ENCODE measurements at places on chromosomes 1 and 21.

DNA sequence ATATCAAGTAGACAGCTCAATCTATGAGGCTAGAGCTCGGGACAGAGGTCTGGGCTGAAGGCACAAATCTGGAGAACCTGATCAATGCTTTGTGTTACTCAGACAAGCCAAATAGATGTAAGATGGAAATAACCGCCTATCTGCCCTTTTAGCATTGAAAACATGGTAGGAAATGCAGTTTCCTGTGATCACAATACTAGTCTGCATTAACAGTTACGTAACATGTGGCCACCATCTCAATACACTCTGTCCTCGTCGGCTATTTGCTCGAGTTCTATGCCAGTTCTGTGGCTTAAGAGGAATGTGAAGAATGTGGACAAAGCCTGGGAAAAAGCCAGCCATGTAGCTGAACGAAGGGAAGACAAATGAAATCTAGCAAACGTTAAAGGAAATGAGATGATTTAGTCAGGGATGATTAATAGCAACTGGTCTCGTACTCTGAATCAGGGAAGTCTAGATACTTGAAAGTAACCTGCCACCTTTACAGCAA lies 73.3 kb downstream of the HSF2BP start:
- DNase-seq: no peak

DNA sequence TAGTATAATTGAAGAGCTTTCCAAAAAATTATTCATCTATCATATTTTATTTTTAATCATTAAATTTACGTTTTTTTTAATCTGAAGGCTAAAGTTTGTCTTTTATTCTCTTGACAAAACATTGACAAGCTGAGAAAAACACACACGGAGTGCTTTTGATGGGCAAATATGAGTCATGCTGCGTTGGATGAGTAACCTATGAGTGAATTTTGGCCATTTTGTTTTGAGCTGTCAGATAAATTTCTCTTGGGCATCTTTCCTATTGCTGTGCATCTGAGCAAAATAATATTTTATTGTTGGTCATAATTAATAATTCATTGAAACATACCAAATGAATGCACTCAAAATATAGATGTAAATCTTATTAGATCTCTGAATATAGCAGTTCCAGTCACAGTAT lies 1144.1 kb upstream of the ADGRL2 start:
- no peak for DNase-seq

DNA sequence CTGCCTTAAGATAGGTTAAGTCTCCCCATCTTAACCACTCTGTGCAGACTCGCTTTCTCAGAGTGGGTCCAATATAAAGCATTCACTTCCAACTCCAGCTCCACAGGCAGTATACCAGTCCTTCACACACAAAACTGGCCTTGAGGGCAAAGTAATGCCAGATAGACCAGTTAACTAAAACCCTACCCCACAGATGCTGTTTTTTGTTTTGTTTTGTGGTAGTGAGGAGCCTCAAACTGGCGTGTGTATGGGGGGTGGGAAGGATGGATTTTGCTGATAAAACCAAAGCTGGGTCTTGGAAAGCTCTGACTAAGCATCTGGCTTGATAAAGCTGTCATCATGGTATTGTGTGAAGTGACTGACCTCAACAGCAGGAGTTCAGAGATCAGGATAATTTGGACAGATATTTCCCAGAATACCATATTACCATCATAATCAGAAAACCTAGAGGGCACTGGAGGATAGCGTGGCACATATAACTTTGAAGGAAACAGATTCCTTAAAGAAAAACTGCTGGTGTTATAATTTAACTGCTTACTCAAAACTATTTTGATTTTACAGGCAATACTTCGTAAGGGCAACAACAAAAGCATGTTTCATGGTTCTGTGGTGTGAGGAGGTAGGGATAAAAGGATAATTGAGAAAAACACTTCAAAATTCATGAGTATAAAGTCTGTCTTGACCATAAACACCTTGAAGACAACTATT lies 29.6 kb upstream of the CPLANE2 start:
- no peak for DNase-seq

- DNase-seq: no peak
Measured at GRCh38 chr1:99820546-99820945, 29.6 kb upstream of the AGL start.

- no peak for DNase-seq
Measured at GRCh38 chr1:21149855-21150432, 26.8 kb downstream of the EIF4G3 start.

DNA sequence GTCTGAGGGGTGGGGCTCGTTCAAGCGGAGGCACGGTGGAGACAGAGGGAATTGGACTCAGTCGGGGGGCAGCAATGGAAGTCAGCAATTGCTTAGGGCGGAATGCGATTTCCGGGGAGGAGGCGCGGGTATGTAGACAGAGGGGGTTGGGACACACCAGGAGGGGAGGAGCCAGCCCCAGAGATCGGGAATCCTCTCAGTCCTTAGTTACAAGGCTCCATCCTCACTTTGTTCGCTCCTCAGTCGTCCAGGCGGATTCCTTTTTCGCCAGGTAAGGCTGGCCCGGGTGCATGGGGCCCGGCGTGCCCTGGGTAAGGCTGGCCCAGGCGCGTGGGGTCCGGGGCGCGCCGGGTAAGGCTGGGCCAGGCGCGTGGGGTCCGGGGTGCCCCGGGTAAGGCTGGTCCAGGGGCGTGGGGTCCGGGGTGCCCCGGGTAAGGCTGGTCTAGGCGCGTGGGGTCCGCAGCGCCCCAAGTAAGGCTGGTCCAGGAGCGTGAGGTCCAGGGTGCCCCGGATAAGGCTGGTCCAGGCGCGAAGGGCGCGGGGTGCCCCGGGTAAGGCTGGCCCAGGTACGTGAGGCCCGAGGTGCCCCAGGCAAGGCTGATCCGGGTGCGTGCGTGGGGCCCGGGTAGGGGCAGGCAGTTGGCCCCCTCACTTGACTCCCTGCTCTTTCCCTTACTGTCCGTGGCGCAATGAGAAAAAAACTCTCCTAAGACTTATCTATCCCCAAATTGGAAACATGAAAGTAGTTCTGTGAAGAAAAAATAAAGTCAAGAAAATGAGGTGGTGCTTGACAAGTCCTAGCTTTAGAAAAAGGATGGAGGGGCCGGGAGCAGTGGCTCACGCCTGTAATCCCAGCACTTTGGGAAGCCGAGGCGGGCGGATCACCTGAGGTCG lies at the start of gene L1TD1:
Gene L1TD1 (plus strand): TSS at position 199 of the 894 bp plus-strand sequence. CDS start 11,780 bp downstream, outside the sequence.
- DNase-seq: no peak

GRCh38 chr1:115606305-115606704 lies 35.5 kb upstream of the VANGL1 start:
- no peak for DNase-seq

DNA sequence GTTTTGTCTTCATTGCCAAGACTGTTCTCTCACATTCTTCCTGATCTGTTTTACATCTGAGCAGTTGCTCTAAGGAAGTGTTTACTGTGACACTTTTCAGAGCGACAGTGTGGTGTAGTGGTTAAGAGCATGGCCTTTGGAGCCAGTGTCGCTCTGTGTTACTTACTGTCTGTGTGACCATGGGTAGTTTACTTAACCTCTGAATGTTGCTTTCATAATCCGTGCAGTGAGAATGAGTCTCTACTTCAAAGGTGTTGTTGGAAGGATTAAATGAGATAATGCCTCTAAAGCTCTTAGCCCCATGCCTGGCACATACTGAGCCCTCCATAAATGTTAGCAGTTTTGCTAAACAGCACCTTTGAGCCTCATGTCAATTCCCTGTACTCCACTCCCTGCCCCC lies 35.9 kb upstream of the ZFP69B start:
- DNase-seq: no peak

- DNase-seq: no peak
Measured at GRCh38 chr1:193462629-193463320, 276.4 kb upstream of the B3GALT2 start.

DNA sequence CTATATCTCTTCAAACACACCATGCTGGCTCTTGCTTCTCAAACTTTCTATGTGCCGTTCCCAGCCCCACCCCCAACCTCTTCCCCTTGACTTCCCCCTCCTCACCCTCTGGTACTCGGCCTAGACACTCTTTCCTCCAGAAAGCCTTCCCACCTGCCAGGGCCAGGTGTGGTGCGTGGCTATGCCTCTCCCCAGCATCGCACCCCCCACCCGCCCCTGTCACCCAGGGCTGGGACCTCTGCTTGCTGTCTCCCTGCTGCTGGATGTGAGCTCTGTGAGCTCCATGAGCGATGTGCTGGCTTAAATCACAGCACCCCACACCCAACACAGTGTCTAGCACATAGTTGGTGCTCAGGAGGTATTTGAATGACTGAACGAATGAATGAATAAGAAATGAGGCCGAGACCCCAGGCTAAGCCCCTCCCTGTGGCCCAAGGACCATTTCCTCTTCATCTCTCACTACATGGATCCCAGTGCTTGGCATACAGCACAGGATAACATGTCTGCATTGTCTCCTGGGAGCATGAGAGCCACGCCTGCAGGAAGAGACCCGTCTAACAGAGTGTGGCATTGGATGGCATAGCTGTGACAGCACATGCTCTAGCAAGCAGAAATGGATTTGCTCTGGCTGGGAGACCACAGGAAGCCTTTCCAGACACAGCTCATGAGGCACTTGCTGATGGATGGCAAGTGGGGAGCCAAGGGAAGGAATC lies 19.7 kb downstream of the TNNT2 start:
- no peak for DNase-seq

DNA sequence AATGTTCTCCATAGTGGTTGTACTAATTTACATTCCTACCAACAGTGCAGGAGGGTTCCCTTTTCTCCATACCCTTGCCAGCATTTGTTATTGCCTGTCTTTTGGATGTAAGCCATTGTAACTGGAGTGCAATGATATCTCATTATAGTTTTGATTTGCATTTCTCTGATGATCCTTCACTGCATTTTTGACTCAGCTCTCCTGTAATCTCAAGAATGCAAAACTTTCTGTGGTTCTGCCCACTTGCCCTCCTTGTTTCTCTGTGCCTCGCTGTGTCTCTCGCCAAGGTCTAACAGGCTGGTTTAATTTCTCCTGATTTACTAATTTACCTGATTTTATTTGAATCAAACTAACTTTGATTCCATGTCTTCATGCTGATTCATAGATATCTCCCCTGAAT lies 407.9 kb downstream of the ZP4 start:
- no peak for DNase-seq

GRCh38 chr1:20035114-20035513 lies 34.9 kb upstream of the PLA2G5 start:
- no peak for DNase-seq

GRCh38 chr21:41201385-41201784 lies 33.4 kb downstream of the BACE2 start:
- no peak for DNase-seq

GRCh38 chr1:41358131-41359021 lies 2.9 kb upstream of the FOXO6 start:
- no peak for DNase-seq

All from progenitor cell of endocrine pancreas (in vitro differentiated cells).